Keratinocyte (primary cell): ENCODE measurements at places on chromosomes 13 and 19.

- no peaks in the 10 kb centered on the region for H3K27me3 ChIP-seq
- peaks cover 26% of the 10 kb centered on the region for H3K36me3 ChIP-seq
- no peak overlapping the region for H3K4me3 ChIP-seq
- no peak overlapping the region for H3K27ac ChIP-seq
Measured at GRCh38 chr19:44816301-44816700, 7.4 kb downstream of the BCAM start.

- peak overlapping the region; percentile 93 for H3K27ac ChIP-seq
- H3K4me3 ChIP-seq = peak overlapping the region; percentile 77
- H3K4me1 ChIP-seq = peaks cover 23% of the 10 kb centered on the region
Measured at GRCh38 chr19:12721656-12722565, 1.8 kb downstream of the TNPO2 start.

DNA sequence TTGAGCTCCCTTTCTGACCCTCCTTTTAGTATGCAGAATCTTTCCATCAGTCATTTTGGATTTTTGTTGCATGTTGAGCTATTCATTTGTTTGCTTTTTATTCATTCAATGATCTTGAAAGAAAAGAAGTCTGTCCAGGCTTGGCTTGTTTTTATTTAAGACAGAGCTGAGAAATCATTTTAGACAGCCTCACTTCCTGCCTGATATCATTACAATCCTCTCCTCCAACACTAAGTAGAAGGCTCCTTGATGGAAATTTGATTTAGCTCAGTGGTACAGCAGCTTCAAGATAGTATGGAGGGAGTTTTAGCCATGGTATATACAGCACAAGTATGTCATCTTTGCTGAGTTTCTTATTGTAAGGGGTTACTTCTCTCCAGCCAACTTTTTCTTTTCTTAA lies 28.4 kb downstream of the MBNL2 start:
- no peak for DNase-seq
- no peaks in the 10 kb centered on the region for H3K27me3 ChIP-seq
- H3K36me3 ChIP-seq = no peaks in the 10 kb centered on the region
- no peak overlapping the region for H3K27ac ChIP-seq

DNA sequence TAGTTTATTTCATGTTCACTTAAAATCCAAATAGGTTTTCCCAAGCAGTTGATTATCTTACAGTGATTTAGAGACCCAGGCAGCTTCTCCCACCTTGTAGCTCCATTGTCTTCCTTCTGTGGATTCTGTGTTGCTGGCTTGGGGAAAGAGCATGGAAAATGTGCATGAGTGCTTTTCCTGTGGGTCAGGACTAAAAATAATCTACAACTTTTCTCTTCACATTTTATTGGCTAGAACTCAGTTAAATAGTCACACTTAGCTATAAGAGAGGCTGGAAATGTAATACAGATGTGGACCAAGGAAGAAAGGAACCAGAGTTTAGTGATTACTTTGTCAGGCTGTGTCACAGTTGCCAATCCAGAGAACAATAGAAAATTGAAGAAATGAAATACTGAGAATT lies 198.8 kb downstream of the NBEA start:
- no peak overlapping the region for H3K4me3 ChIP-seq
- no peaks in the 10 kb centered on the region for H3K27me3 ChIP-seq
- H3K27ac ChIP-seq = no peak overlapping the region
- no peaks in the 10 kb centered on the region for H3K36me3 ChIP-seq
- no peak for DNase-seq

DNA sequence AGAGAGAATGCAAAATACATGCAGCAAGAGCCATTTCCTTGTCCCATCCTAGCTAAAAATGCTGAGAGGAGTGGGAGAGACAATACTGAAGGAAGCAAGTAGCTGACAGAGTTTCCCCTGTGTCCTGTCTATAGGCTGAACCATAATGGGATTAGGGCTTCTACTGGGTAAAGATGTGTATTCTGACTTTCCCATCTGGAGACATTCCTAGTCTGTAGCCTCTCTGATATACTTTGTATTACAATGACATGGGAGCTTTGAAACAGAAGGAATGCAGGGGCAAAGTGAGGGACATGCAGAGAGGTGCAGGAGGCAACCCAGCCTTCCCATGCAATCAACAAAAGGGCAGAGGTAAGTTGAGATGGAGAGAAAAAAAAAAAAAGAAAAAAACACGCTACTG lies 10.5 kb upstream of the GPC6 start:
- H3K4me3 ChIP-seq = no peak overlapping the region
- peaks cover 3% of the 10 kb centered on the region for H3K4me1 ChIP-seq
- H3K27me3 ChIP-seq = no peaks in the 10 kb centered on the region
- no peak overlapping the region for H3K27ac ChIP-seq
- no peak for DNase-seq
- no peaks in the 10 kb centered on the region for H3K36me3 ChIP-seq

DNA sequence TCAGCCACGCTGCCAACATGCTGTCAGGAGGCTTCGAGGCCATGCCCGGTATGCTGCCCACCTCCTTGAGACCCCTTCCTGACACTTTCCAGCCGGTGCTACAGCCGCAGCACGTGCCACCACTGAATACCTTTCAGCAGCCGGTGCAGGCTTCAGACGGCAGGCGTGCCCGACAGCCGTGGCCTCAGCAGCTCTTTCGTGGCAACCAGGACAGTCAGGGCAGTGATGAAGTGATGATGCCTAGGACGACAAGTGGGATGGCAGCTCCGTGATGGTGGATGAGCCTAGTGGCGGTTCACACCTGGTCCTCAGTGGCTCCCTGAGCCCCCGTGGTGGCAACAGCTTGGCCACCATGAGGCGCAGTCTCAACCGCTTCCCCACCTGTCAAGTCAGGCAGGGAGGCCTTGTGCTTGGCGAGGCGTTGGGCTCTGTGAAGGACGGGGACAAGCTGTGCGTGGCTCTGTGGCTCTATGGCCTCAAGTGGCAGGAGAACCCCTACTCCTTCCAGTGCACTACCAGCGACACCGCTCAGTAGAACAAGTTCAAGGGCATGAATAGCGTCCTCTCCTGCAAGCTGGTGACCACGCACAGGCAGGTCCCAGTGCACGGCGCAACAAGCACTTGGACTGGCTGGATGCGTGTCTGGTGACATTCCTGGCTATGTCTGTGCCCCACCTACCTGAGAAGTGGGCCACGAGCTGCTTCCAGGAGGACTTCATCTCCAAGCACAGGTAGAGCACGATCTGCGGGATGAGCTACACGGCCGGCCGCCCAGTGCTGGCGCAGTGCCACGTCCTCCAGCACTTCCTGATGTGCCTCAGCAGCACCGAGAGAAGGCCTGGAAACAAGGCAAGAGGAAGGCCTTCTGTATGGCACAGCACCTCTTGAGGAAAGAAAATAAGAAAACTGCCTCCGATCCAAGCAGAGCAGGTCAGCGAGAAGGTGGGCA lies 18.2 kb upstream of the ZNF14 start:
- H3K27me3 ChIP-seq = no peaks in the 10 kb centered on the region

GRCh38 chr13:103898481-103898880 lies 832.3 kb upstream of the SLC10A2 start:
- no peak overlapping the region for H3K27ac ChIP-seq
- no peak for DNase-seq
- H3K36me3 ChIP-seq = no peaks in the 10 kb centered on the region
- no peaks in the 10 kb centered on the region for H3K4me1 ChIP-seq
- no peaks in the 10 kb centered on the region for H3K27me3 ChIP-seq

GRCh38 chr19:51742789-51743188 lies 8.9 kb downstream of the FPR1 start:
- H3K4me3 ChIP-seq = no peak overlapping the region
- H3K27me3 ChIP-seq = no peaks in the 10 kb centered on the region
- H3K36me3 ChIP-seq = no peaks in the 10 kb centered on the region
- DNase-seq = no peak
- H3K4me1 ChIP-seq = peaks cover 6% of the 10 kb centered on the region

DNA sequence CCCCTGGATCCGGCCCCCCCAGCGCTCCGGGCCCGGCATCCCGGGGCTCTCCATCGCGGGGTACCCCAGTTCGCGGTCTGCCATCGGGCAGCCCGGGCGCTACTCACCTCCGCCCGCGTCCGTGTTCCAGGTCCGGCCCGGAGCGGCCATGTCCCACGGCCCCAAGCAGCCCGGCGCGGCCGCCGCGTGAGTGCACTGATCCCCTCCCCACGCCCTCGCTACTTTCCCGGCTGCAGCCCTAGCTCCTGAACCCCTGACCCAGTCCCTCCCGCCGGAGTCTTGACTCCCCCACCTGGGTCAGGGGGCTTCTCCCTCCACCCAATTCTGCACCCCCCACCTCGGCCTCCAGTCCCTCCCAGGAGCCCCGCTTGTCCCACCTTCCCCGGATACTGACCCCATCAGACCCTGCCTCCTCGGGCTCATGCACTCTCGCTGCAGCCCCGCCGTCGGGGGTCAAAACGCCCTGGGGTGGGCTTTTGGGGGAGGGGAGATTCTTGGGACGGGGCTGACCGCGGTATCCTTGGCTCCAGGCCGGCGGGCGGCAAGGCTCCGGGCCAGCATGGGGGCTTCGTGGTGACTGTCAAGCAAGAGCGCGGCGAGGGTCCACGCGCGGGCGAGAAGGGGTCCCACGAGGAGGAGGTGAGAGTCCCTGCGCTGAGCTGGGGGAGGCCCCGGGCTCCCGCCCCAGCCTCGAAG lies 566 bp downstream of the HMG20B start:
- no peaks in the 10 kb centered on the region for H3K27me3 ChIP-seq
- peaks cover 3% of the 10 kb centered on the region for H3K36me3 ChIP-seq
- H3K4me1 ChIP-seq = peaks cover 22% of the 10 kb centered on the region
- peak overlapping the region; percentile 90 for H3K4me3 ChIP-seq

- no peaks in the 10 kb centered on the region for H3K4me1 ChIP-seq
- DNase-seq = no peak
- H3K4me3 ChIP-seq = no peak overlapping the region
- H3K36me3 ChIP-seq = no peaks in the 10 kb centered on the region
- H3K27ac ChIP-seq = no peak overlapping the region
Measured at GRCh38 chr13:59562924-59563323, 600.8 kb downstream of the DIAPH3 start.

GRCh38 chr13:100536643-100537180 lies 51.9 kb downstream of the GGACT start:
- no peaks in the 10 kb centered on the region for H3K27me3 ChIP-seq
- H3K27ac ChIP-seq = no peak overlapping the region
- H3K4me3 ChIP-seq = no peak overlapping the region

GRCh38 chr13:46354156-46355087 lies 32.6 kb downstream of the RUBCNL start:
- no peaks in the 10 kb centered on the region for H3K27me3 ChIP-seq
- H3K4me3 ChIP-seq = no peak overlapping the region
- peak; percentile 79 for DNase-seq
- H3K4me1 ChIP-seq = no peaks in the 10 kb centered on the region
- no peaks in the 10 kb centered on the region for H3K36me3 ChIP-seq
- H3K27ac ChIP-seq = peak overlapping the region; percentile 52

DNA sequence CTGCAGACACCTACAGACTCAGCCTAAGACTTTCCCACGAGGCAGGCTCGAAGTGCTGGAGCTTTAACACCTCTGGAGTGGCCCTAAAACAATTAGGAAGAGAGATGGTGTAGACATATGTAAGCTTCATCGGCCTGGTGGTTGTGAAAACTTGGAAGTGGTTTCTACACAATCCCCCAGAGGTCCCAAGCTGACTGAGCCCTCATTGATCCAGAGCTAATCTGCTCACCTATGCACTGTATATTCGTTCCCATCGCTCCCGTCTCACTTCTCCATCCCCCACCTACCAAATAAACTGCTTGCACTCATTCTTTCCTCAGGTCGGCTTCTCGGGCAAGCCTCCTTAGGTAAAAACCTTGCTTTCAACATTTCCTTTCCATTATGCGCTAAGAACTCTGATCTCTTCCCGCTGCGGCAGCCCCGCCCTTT lies 767 bp upstream of the ZNF793 start:
- no peaks in the 10 kb centered on the region for H3K27me3 ChIP-seq
- peaks cover 5% of the 10 kb centered on the region for H3K4me1 ChIP-seq
- DNase-seq = no peak

DNA sequence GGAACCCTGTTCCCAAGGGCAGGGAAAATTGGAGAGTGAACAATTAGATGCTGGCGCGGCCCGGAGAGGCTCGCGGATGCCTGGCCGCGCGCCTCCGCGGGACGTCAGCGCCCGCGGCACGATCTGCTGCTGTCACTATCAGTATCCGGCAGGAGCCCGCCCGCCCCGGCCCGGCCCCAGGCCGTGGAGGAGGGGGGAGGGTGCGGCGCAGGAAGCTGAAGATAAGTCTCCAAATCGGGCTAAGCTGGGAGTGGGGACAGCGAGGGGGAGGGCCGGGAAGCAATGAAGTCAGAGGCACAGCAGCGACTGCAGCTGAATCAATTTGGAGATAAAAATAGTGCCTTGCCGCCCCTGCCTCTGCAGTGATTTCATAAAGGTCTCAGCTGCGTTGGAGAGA lies 441.5 kb upstream of the KLF12 start:
- no peaks in the 10 kb centered on the region for H3K27me3 ChIP-seq
- no peak overlapping the region for H3K27ac ChIP-seq
- peaks cover 8% of the 10 kb centered on the region for H3K4me1 ChIP-seq
- H3K36me3 ChIP-seq = no peaks in the 10 kb centered on the region

- no peak for DNase-seq
- no peaks in the 10 kb centered on the region for H3K4me1 ChIP-seq
- no peak overlapping the region for H3K27ac ChIP-seq
Measured at GRCh38 chr13:53241891-53242348, 213.3 kb downstream of the OLFM4 start.

GRCh38 chr19:47322058-47322457 lies 9.9 kb upstream of the C5AR2 start:
- H3K4me1 ChIP-seq = no peaks in the 10 kb centered on the region
- H3K4me3 ChIP-seq = no peak overlapping the region
- H3K27me3 ChIP-seq = no peaks in the 10 kb centered on the region
- no peak for DNase-seq
- H3K27ac ChIP-seq = no peak overlapping the region

DNA sequence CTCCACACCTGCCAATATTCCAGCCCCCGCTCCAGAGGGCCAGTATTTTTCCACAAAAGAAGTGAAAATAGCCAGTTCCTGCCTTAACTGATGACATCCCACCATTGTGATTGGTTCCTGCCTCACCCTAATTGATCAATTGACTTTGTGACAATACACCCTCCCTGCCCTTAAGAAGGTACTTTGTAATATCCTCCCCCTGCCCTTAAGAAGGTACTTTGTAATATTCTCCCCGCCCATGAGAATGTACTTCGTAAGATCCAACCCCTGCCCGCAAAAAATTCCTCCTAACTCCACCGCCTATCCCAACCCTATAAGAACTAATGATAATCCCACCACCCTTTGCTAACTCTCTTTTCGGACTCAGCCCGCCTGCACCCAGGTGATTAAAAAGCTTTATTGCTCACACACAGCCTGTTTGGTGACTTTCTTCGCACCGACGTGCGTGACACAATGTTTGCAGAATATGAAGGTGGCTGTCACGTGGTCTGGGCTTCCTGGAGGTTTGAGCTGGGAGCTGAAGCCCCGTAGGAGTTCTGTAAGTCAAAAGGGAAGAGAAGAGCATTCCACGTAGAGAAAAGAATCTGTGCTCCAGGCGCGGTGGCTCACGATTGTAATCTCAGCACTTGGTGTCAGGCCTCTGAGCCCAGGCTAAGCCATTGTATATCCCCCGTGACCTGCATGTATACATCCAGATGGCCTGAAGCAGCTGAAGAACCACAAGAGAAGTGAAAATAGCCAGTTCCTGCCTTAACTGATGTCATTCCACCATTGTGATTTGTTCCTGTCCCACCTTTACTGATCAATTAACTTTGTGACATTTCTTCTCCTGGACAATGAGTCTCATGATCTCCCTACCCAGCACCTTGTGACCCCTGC lies 6.2 kb upstream of the FUT3 start:
- no peaks in the 10 kb centered on the region for H3K36me3 ChIP-seq
- H3K4me1 ChIP-seq = no peaks in the 10 kb centered on the region
- peaks cover 4% of the 10 kb centered on the region for H3K27me3 ChIP-seq
- DNase-seq = no peak
